T-helper 2 cell (primary cell): ENCODE measurements at places on chromosomes 16 and 17.

- no peak for DNase-seq
Measured at GRCh38 chr16:85978291-85978775, 79.4 kb downstream of the IRF8 start.

- DNase-seq, result peak; percentile 33
Measured at GRCh38 chr17:38870259-38871165, 654 bp downstream of the LASP1 start.

DNA sequence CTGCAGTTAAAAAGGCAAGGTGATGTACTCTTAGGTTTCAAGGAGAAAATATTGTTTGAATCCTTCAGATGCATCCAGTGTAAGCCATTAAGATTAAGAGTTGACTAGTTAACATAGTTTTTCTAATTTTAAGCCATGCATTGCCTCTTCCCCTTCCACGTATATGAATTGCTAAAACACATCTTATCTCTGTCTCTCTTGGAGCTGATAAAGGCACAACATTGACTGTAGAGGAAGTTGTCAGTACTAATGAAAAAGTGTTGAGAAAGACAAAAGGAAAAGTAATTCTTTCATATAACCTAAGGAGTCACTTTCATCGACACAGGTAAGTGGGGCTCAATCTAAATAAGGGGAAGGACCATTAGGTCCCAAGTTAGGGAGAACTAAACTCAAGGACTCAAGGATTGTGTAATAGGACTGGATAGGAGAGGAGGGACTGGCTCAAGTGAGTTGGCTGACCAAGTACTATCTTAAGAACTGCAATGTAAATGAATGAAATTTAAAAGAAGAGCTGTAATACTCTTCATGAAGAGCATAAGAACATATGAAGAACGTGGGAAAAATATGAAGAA is 55.6 kb downstream of the GRB7 start:
- DNase-seq, result no peak

GRCh38 chr16:15811481-15812400 is 45.1 kb downstream of the MYH11 start:
- DNase-seq, result no peak

DNA sequence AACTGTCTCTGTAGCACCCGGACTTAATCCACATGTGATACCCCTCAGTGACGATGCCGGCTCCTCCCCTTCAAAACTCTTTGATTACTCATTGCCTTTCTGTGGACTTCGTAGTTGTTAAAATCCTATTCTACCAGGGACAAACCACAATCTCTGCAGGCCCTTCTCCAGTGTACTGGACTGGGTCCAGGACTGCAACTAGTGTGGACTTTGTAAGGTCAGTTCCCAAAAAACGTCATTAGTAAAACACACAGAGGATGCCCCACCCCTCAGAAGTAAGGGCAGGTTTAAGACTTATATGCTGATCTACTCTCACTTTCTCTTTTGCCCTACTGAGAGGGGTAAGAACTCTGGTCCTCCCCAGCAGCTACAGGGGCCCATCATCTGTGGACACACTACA is 10.5 kb upstream of the NUDT7 start:
- DNase-seq, result no peak

DNA sequence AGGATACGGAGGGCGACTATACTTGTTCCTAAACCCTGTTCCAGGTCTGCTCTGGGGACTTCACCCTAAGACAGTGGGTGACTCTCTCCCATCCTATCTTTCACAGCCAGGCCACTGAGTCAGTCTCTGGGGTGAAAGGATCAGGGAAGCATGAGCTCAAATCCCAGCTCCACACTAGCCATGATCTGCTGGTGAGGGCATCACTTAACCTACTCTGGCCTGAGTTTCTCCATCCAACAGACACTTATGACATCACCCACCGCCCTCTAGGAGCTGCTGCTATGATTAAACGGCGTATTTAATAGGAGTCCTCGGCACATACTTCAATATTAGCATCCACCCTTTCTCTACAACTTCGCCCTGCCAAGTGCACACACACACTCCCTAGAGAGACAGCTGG is 10.1 kb downstream of the GAST start:
- no peak for DNase-seq

GRCh38 chr17:82889496-82890338 is 49.9 kb upstream of the ZNF750 start:
- DNase-seq, result no peak

- DNase-seq, result no peak
Measured at GRCh38 chr16:20216591-20217217, 110.6 kb downstream of the GP2 start.
